Left ventricle myocardium inferior (tissue), 1 donor: ENCODE measurements at places on chromosomes 16 and 17. TPM values are rescaled to one million over a fixed set of nuclear protein-coding genes. Genes with fewer than 3 reads are reported as not detected.

MLKL gene
- total RNA-seq, result 3.2 TPM

GSPT1 gene
- 82.3 TPM for total RNA-seq

TP53TG3 gene
- total RNA-seq, result not detected

OR3A2 gene
- total RNA-seq, result 0.11 TPM

HID1 gene
- total RNA-seq, result 7.2 TPM

PRKCB gene
- total RNA-seq, result 1.6 TPM

ADCY9 gene
- 44.3 TPM for total RNA-seq

MYH3 gene
- total RNA-seq, result 0.88 TPM

KRT13 gene
- total RNA-seq, result not detected

HGS gene
- 50.5 TPM for total RNA-seq

TMEM106A gene
- 3.2 TPM for total RNA-seq

IL21R gene
- 0.05 TPM for total RNA-seq

TBC1D3K gene
- not detected for total RNA-seq

PDILT gene
- total RNA-seq, result not detected

CUEDC1 gene
- total RNA-seq, result 43.2 TPM

STX1B gene
- 0.77 TPM for total RNA-seq

DHRS7C gene
- total RNA-seq, result 3.1 TPM

ARHGAP27 gene
- 15.1 TPM for total RNA-seq

HCRT gene
- not detected for total RNA-seq

SLC5A11 gene
- 0.14 TPM for total RNA-seq
